T-helper 2 cell (primary cell): ENCODE measurements at places on chromosomes 7 and 10.

DNA sequence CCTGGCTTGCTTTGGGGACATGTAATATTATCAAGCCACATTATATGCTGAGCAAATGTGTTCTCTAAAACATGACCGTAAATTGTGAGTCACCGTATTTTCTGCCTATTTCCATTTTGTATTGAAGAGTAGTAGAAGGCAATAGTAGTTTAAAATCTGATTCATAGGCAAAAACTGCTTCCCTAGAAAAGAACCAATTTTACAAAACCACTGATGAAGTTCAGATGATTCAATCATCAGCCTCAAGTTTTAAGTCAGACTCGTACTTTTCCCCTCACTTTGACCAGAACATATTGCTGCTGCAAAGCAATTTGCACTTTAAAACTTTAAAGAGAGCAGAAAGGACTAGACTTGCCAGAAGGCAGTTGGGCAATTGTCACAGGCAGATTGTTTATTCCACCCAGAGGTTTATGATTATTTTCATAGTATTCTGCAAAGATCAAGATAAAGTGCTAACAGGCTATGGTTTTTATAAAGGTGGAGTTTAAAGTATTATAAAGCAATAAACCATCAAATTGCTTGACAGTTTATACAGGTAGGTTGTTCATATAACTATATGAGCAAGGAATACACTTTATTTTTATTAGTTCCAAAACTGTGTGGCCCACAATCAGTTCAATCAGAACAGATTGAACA lies 168.2 kb downstream of the ETV1 start:
- DNase-seq: no peak

DNA sequence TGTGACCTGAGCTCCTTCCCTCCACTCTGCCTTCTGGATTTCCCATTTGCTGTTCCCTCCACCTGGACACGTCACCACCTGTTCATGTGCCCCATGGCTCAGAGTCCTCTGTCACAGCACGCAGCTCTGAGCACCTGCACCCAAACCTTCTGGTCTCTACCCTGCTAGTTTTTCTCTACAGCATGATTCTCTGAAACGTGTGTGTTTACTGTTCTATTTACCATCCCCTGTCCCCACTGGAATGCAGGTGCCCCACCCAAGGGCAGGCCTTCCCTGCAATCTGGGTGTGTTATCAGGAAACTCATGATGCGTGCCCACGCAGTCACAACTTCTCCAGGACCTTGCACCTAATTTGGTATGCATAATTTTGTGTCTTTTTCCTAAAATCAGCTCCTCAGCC lies 284.4 kb upstream of the IGFBP3 start:
- no peak for DNase-seq

- no peak for DNase-seq
Measured at GRCh38 chr10:51920672-51921071, 221.3 kb upstream of the CSTF2T start.

DNA sequence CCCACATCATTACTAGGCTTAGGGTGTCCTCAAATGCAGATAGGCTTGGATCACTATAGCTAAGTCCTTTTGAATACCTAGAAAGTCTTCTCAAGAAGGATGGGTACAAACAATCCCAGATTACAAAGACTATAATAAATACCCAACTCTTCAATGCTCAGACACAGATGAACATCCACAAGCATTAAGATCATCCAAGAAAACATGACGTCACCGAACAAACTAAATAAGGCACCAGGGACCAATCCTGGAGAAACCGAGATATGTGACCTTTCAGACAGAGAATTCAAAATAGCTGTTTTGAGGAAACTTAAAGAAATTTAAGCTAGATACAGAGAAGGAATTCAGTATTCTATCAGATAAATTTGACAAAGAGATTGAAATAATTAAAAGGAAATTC lies 108.0 kb upstream of the PLPP4 start:
- no peak for DNase-seq
